ENCODE measurements at places on chromosomes 1 and 21.
A peak's percentile ranks its signal among the peaks of the same experiment; 100 is the strongest.

DNA sequence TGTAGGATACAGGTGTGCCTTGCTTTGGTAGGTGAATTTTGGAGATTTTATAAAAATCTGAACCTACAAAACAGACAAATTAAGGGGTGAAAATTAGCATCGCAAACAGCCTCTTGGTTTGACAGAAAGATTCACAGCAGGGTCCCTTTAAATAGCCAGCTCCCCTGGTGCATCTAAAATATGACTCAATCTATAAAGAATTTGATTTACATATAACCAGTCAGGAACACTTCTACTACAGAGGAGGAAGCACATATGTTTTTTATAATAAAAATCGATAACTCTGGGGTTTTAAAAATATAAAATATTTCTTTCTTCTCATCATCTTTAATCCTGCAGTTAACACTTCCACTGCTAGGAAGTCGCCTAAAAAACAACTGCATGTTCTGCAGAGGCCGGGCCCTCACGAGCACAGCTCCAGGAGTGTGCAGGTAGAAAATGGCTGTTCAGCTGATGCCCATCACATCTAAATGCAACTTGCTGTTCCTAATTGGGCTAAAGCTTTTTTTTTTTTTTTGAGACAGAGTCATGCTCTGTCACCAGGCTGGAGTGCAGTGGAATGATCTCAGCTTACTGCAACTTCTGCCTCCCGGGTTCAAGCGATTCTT is 203.4 kb downstream of the HS2ST1 start:
- DNase-seq, result no peak

- DNase-seq, result no peak
These were observed 58.5 kb downstream of the PALMD start for GRCh38 chr1:99704356-99704816.

- DNase-seq, result no peak
These were observed 29.4 kb downstream of the PHC2 start for GRCh38 chr1:33401471-33401870.

GRCh38 chr1:179876300-179876715 is 1.3 kb downstream of the TOR1AIP2 start:
- DNase-seq, result no peak

DNA sequence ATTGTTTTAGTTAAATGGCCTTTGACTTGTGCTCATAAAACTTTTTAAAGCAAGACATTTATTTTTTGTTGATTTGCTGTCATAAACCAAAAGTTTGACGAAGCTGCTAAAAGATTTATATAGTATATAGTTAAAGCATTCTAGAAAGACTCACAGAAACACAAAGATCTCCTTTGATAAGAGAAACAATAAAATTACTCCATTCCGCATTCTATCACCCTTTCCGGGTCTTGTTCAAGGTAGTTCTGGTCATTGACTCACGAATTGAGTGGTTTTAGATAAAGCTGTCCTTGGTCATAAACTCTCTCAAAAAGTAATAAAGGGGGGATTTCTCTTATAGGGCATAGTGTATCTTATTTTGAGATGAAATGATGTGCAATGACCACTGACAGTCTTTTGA is 1010.5 kb upstream of the NCAM2 start:
- DNase-seq, result no peak

DNA sequence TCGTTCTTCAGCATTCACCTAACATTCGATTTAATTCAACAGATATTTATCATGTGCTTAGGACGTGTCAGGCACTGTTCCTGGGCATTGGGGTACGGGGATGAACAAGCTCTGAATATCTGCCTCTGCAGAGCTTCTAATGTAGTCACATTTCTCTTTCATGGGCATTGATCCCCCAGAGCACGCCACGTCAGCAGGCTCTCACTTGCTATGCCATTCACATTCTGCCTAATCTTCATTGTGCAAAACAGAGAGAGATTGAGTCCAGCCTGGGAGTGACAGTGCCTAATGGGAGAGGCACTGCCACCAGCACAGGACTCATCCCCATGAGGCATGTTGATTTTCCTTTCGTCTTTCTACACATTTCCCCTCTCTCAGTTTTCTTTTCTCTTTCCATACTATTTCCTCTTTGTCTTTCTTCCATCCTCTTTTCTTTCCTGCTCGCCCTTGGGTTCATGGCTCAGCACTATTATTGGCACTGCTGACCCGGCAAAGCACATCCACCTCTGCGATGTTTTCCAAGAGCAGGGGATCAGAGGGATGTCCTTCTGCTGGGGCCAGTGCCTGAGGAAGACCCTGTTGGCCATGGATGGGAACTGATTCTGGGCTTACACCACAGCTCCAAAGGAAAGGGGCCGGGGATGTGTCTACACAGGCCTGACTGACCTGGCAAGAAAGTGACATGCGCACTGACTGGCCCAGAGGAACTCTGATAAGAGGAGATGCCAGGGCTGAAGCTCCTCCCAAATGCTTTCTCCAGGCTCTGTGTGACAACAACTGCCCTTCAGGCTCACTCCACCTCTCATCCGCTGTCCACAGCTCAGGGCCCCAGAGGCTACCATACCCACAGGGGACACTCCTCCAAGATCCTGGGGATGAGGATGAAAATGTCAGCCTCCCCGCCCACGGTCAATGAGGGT is 195.9 kb downstream of the TOMM20 start:
- DNase-seq, result no peak

GRCh38 chr1:45317166-45317565 is 9.5 kb upstream of the HPDL start:
- DNase-seq, result no peak

DNA sequence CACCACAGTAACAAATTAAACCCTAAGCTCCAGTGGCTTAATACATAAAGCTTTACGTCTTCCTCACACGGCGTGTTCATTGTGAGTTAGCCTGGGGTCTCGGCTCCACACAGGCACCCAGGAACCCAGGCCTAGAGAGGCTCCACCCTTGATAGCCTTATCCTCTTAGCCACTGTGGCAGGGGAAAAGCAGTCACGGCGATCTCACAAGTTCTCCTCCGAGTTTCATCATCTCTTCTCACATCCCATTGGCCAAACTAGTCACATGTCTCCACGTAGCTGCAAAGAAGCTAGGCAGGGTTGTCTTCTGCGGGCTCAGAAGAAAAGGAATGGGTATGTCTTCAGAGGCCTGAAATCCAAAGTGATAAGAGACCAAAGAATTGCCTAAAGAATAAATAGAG is 122.3 kb upstream of the GRIK3 start:
- no peak for DNase-seq

GRCh38 chr21:17512253-17513213 is at the start of gene CXADR:
Gene CXADR (plus strand): TSS chr21:17513043. CDS start chr21:17513130, 87 bp downstream.
- peak; percentile 87 for DNase-seq

DNA sequence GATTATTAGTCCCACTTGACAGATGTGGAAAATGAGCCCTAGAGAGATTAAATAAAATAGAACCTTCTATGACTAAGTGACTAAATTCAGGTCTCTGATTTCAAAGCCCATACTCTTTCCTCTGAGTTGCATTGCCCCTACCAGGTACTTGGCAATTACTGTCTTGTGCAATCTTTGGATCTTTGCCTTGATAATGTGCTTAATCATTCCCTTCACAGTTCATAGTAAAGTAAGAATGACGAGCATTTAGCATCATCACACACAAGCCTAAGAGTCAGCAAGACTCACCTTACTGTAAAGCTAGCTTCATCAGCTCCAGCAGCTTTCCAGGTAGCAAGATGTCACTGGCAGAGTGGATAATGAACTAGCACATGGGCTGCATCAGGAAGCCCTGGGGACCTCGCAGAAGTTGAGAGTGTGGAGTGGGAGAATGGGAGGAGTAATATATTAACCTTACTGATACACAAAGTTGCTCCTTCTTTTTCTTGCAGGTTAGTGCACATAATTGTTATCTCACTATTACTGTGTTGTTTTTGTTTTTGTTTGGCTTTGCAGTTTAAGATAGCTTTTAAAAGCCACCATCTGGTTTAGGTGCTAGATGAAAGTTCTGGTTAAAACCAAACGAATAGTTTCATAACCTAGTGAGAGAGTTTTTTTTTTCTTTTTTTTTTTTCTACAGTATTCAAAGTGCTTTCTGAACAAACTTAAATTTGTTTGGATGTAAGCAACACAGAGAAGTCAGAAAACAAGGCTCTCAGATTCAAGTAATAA is 71.8 kb downstream of the PBX1 start:
- DNase-seq, result no peak

DNA sequence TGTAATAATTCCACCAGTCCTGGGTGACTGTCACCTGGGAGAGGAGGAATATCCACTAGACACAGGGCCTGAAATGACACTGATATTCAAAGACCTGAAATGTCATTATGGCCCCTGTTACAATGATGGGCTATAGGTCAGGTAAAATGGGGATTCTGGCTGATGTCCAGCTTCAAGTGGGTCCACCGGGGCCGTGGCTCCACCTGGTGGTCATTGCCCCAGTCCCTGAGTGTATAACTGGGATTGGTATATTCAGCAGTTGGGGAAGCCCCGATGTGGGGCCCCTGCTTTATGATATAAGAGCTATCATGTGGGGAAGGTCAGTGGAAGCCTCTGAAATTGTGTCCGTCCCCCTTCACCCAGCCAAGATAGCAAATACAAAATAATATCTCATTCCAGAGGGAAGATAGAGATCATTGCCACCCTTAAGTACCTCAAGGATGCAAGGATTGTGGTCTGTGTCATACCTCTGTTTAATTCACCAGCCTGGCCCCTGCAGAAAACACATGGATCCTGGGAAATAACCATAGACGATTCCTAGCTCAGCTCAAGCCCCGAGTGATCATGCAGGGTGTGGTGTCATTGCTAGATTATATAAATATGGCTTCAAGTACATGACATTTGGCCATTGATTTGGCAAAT is 19.4 kb downstream of the PLEKHO1 start:
- DNase-seq, result peak; percentile 2

DNA sequence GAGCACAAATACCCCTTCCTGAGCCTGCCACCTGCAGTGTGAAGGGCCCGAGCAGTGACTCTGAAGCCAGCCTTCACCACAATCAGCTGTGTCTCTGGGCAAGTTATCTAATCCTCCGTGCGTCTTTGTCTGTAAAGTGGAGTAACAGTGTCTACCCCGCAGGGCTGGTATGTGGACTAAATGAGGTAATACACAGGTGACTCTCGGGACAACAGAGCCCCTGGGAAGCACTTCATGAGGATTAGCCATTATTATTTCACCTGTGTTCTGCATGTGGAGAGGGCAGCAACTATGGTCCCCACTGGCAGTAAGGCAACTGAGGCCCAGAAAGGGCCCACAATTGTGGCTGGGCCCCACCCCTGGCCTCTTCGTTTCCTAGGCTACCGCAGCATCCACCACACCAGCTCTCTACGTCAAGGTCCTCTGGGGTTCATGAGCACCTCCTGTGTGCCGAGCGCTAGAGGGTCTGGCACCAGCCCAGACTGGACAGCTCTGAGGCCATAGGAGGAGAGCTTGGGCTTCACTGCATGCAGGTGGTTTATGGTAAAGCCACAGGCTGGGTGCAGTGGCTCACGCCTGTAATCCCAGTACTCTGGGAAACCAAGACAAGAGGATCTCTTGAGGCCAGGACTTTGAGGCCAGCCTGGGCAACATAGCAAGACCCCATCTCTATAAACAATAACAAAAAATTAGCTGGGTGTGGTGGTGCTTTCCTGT is 41.3 kb upstream of the LRP8 start:
- no peak for DNase-seq

DNA sequence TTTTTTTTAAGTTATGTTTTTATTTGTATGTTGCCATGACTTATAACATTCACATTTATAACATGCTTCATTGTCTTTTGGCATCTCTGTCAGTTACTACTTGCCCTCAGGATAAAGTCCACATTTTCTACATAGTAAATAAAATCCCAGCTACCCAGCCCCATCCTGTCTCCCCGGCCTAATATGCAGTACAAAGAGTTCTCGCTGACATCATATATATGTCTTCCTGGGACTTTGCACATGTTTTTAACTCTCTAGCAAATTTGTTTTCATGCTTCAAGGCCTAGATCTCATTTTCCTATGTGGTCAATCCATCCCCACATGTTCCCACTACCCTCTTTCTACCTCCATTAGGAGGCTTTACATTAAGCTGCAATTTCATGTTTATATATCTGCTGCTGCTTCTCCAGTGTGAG is 33.0 kb upstream of the IVNS1ABP start:
- no peak for DNase-seq

GRCh38 chr21:32371913-32372314 is 20.9 kb downstream of the URB1 start:
- no peak for DNase-seq

DNA sequence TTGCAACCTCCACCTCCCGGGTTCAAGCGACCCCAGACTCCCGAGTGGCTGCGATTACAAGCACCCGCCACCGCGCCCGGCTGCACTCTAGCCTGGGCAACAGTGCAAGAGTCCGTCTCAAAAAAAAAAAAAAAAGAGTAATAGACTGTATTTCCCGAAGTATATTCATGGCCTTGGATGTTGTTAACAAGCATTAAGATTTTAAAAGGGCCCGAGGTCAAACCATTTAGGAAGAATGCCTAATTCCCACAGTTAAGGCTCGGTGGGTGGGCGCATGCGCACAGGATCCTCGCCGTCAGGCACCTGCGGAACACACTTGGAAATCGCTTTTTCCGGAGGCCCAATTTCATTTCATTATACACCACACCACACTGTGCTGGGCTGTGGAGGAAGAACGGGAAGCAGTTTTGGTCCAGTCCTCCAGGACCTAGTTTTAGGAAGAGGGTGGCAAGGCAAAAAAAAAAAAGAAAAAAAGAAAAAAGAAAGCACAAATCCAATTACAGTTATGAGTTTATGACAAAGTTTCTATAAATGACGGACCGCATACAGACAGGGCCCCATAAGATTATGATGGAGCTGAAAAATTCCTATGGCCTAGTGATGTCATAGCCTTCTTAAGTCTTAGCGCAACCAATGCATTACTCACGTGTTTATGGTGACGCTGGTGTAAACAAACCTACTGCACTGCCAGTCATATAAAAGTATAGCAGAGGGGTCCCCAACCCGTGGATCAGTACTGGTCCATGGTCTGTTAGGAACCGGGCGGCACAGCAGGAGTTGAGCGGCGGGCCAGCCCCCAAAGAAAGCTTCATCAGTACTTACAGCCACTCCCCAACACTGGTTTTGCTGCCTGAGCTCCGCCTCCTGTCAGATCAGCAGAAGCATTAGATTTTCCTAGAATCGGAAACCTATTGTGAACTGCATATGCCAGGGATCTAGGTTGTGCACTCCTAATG is 38.2 kb downstream of the H3-3A start:
- no peak for DNase-seq

GRCh38 chr1:7363450-7363849 is 407.6 kb upstream of the VAMP3 start:
- DNase-seq, result no peak

Data from NCI-H1930 (cell line).